ENCODE measurements at places on chromosomes 6 and 20.

GRCh38 chr6:31737991-31738979 is 1.5 kb upstream of the MSH5 start:
- H3K36me3 ChIP-seq: peaks cover 42% of the 10 kb centered on the region
- H3K27ac ChIP-seq: peak overlapping the region; percentile 92
- peaks cover 74% of the 10 kb centered on the region for H3K4me1 ChIP-seq
- H3K4me3 ChIP-seq: peak overlapping the region; percentile 96

GRCh38 chr6:109322825-109323224 is 59.4 kb downstream of the CD164 start:
- peaks cover 7% of the 10 kb centered on the region for H3K4me1 ChIP-seq
- DNase-seq: no peak
- no peak overlapping the region for H3K27ac ChIP-seq
- H3K27me3 ChIP-seq: no peaks in the 10 kb centered on the region
- H3K36me3 ChIP-seq: peaks cover 3% of the 10 kb centered on the region
- H3K4me3 ChIP-seq: no peak overlapping the region

DNA sequence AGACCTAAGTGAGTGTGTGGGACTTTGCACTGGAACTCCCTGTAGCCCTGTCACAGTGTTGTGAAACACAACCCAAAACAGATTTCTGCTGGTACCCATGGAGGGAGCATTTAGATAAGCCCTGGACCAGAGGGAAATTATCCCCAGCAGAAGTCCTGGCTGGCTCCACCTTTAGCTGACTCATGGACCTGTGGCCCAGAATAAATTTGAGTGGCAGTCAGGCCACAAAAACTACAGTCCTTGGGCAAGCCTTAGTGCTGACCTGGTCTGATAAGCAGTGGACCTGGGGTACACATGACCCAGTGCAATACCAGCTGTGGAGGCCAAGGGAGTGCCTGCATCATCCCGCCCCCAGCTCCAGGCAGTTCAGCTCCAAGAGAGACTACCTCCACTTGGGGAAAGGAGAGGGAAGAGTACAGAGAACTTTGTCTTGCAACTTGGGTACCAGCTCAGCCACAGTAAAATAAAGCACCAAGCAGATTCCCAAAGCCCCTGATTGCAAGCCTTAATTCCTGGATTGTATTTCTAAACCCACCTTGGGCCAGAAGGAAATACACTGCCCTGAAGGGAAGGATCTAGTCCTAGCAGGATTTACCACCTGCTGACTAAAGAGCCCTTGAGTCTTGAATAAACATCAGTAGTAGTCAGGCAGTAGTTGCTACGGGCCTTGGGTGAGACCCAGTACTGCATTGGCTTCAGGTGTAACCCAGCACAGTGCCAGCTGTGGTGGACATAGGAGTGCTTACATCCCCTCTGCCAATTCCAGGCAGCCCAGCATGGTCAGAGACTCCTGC is 140.4 kb upstream of the COL21A1 start:
- no peak overlapping the region for H3K27ac ChIP-seq
- H3K4me1 ChIP-seq: no peaks in the 10 kb centered on the region
- H3K36me3 ChIP-seq: no peaks in the 10 kb centered on the region
- no peak for DNase-seq

DNA sequence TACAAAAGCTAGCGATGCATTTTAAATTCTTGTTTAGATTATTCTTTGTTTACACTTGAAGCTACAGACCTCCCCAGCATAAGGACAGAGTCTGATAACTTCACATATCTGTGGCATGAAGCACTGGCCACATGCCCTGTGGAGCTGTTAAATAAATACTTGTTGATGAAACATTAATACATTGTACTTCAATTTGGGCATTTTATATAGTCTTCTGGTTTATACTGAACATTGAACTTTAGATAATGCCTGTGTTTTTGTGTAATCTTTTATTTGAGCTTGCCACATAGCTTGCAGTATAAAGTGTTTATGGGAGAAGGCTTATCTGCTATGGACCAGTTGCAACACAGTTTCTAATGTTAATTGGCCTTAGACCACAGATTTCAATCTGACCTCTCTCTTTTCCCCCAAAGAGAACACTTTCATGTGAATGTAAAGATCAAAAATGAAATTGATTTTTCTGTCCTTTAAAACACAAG is 48.2 kb downstream of the FRK start:
- H3K36me3 ChIP-seq: no peaks in the 10 kb centered on the region
- no peak for DNase-seq
- H3K4me3 ChIP-seq: no peak overlapping the region
- peaks cover 34% of the 10 kb centered on the region for H3K27me3 ChIP-seq

DNA sequence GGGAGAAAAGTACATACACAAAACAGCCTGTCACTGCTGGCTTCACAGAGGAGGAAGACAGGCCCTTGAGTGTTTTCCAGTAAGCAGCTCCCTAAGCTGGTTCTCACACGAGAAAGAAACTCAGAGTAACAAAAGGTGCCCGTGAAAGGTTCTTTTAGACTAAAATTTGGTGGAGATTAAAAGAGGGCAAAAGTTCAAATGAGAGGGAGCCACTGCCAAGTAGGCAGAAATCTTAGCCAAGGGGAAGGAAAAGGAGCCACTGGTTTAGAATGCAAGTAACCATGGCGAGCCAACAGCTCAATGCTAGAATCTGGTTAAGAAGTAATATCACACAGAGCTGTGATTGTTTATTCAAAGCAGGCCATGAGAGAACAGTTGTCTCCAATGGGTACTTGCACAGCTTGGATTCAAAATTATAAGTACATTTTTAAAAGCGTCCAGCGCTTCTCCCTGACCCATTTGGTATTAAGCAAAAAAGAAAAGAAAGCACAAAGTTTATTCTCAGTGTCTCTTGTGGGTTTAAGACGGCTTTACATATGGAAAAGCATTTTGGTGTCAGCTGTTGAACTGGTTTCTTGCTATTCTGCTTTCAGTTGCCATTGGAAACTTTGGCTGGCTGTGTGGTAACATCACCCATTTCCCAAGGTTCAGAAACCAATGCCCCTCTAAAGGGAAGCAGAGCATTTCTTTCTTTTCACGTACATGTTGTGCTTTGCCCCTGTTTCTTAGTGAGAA is 648.5 kb downstream of the RNF144B start:
- H3K4me3 ChIP-seq: no peak overlapping the region
- no peak for DNase-seq
- H3K27ac ChIP-seq: no peak overlapping the region
- H3K36me3 ChIP-seq: no peaks in the 10 kb centered on the region

- peak overlapping the region; percentile 64 for H3K4me3 ChIP-seq
- peaks cover 36% of the 10 kb centered on the region for H3K4me1 ChIP-seq
- no peaks in the 10 kb centered on the region for H3K27me3 ChIP-seq
- peaks cover 4% of the 10 kb centered on the region for H3K36me3 ChIP-seq
- DNase-seq: peak; percentile 51
Measured at GRCh38 chr20:10511509-10512251, 76.6 kb downstream of the SLX4IP start.

DNA sequence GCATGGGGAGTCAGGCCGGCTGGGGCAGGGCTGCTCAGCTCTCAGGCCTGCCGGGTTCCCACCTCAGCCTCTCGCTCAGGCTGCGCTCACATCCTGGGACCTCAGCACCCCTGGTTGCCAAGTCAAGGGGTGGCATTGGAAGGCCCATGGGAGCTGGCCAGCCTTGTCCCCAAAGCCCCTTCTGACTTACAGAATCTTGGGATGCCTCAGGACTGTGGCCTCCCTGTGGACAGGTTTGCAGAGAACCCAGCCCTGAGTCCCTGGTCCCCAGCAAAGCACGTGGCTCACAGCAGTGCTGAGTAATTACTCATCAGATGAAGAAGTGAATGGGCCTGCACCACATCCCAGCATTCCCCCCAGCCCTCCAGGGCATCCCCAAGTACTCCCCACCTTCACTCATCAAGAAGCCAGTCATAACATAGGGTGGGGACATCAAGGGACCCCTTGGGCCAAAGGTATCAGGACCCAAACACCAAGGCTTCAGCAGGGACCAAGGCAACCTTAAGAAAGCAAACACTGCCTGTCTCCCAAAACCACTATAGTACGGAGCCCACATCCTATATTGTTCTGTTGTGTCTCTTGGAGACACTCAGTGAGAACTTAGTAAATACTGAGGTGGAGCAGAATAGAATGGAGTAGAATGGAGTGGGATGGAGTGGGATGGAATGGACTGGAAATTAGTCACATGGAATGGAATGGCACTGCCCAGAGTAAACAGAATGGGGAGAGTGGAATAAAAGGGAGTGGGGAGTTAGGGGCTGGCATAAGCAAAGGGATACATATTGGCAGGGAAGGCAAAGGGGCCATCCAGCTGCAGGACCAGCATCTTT is 3.6 kb downstream of the PGC start:
- H3K4me1 ChIP-seq: no peaks in the 10 kb centered on the region
- peaks cover 1% of the 10 kb centered on the region for H3K36me3 ChIP-seq
- H3K27ac ChIP-seq: no peak overlapping the region
- no peak for DNase-seq

DNA sequence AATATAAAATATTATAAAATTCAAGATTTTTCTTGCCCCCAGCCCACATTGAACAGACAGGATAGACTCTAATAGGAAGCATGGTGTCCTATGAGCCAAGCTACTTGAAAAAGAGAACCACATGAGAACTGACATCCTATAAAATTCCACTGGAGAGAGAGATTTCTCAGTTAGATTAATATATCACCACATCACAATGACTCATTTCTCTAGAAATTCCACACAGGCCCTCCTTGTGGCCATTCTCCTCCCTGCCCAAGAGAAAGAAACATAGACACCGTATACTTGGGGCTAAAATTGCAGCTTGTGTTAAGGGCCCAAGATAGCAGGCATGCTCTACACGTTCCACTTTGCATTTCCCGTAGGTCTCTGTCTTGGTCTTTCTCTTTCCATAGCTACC is 481.4 kb downstream of the PTPRT start:
- no peaks in the 10 kb centered on the region for H3K27me3 ChIP-seq
- H3K4me3 ChIP-seq: no peak overlapping the region
- DNase-seq: no peak
- no peaks in the 10 kb centered on the region for H3K36me3 ChIP-seq
- no peak overlapping the region for H3K27ac ChIP-seq
- no peaks in the 10 kb centered on the region for H3K4me1 ChIP-seq

DNA sequence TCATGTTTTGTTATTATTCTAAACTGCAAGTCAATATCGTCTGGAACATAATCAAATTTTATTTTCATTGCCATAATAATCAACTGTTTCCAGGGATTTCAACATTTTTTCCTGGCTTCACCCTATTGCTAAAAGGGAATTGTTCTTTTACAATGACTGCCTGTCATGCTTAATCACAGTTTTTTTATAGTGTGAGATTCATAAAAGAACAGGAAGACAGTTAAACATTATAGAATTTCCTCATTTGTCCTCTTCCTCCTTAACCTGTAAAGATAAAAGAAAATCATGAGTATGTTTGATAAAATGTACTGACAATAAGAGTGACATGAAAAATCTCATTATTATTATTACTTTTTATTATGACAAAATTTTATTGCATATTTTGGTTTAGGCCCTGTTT is 73.3 kb upstream of the CENPW start:
- no peak overlapping the region for H3K27ac ChIP-seq
- no peaks in the 10 kb centered on the region for H3K27me3 ChIP-seq
- H3K36me3 ChIP-seq: no peaks in the 10 kb centered on the region
- no peak overlapping the region for H3K4me3 ChIP-seq
- H3K4me1 ChIP-seq: no peaks in the 10 kb centered on the region

DNA sequence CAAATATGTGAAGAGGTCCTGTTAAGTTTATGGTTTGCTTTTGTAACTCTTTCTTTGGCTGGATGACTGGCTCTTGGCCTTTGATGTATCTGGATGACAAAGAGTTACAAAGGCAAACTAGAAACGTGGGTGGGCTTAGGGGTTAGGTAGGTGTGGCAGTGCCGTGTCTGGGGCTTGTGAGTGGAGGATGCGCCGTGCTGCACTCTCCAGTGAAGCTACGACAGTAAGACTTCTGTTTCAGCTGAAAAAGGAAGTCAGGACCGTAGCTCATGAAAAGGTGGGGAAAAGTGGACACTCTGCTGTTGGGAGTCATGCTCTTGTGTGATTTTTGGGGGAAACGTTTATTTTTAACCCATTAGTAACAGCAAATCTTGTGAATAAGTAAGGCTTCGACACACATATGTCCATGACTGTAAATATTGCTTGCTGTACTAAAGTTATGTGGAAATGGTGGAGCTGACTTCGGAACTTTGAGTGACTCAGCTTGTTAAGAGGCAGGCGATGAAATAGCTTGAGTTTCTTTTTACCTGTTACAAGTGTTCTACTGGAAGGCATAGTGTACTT is 45.6 kb downstream of the DUSP22 start:
- peak overlapping the region; percentile 45 for H3K4me3 ChIP-seq
- H3K27ac ChIP-seq: no peak overlapping the region
- peaks cover 3% of the 10 kb centered on the region for H3K36me3 ChIP-seq
- no peaks in the 10 kb centered on the region for H3K27me3 ChIP-seq
- no peak for DNase-seq

GRCh38 chr6:41757931-41758640 is 10.9 kb upstream of the PGC start:
- no peak overlapping the region for H3K4me3 ChIP-seq
- no peaks in the 10 kb centered on the region for H3K36me3 ChIP-seq
- peaks cover 9% of the 10 kb centered on the region for H3K27me3 ChIP-seq
- no peak overlapping the region for H3K27ac ChIP-seq
